ENCODE measurements at places on chromosomes 1 and 21. TPM values are rescaled to one million over a fixed set of nuclear protein-coding genes. Genes with fewer than 3 reads are reported as not detected.

The CASZ1 gene
- not detected for total RNA-seq

The FAM72C gene
- 0.25 TPM for total RNA-seq

The ZNF684 gene
- total RNA-seq, result 2.2 TPM

The EDN2 gene
- total RNA-seq, result not detected

The DPH5 gene
- 40.7 TPM for total RNA-seq

The PIK3C2B gene
- total RNA-seq, result 2.0 TPM

The CASQ2 gene
- total RNA-seq, result not detected

The SH2D1B gene
- total RNA-seq, result not detected

The GUCA2B gene
- not detected for total RNA-seq

The TFF3 gene
- not detected for total RNA-seq

The OLFML2B gene
- 4.9 TPM for total RNA-seq

The DUSP12 gene
- 46.4 TPM for total RNA-seq

Measured in uterine smooth muscle cell (primary cell).